GM12892 (cell line): ENCODE measurements at places on chromosomes 7 and 10.

DNA sequence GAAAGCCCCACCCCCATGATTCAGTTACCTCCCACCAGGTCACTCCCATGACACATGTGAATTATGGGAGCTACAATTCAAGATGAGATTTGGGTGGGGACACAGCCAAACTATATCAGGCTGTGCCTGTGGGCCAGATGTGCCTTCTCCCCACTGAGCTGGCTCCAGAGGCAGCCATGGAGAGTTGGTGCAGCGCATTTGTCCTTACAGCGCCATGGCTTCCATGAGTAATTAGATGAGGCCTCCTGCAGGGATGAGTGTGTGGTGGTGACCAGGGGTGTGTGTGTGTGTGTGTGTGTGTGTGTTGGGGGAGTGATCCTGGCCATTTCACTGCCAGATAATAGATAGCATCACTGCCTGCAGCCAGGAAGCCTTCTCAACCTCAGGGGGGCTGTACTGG is 94.6 kb downstream of the FANK1 start:
- DNase-seq, result no peak

DNA sequence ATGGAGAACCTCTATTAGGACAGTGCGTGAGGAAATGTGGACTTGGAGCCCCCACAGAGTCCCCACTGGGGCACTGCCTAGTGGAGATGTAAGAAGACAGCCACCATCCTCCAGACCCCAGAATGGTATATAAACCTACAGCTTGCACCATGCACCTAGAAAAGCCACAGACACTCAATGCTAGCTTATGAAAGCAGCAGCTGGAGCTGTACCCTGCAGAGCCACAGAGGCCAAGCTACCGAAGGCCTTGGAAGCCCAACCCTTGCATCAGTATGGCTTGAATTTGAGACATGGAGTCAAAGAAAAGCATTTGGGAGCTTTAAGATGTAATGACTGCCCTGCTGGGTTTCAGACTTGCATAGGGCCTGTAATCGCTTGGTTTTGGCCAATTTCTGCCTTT is 361.3 kb downstream of the ZNF248 start:
- no peak for DNase-seq

- DNase-seq, result peak; percentile 64
Observed at GRCh38 chr10:30434273-30435072, 489 bp downstream of the MAP3K8 start.

DNA sequence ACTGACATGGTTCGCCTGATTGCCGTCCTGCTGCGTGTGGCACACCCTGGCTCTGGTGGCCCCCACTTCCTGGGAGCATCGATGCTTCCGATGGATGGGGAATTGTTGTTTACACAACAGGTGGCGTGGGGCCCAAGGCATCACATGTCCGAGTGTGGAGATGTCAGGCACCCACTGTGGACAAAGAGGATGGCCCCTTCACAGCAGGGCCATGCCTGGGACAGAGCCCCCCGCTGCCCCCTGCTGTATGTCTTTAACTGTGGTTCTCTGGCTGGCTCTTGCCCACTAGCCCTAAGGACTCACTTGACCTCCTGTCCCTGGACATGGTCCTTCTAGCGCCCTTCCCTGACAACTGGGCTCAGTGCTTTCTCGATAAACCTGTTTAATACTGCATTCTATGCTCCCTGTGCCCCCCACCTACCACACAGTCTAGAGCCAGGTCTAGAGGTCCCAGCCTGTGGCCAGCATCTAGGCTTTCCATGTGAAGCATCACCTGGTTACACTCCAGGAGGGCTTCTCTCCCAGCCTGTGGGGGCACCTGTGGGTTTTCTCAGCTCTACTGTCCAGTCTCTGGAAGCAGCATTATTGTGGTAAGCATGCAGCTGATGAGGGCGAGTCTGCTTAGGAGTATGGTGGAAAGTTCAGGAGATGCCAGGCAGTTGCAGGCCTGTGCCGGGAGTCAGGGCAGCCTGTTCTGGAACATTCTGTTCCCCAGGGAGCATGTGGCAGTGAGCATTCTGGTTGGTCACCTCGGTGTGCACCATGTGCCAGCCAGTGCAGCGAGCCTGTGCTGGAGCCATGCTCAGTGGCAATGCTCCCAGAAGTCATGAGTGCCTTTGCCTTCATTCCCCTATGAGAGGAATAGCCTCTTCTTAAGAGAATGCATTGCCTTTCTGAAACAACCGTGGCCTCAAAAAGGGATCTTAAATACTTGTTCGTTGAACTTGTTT is 10.4 kb downstream of the ADCY1 start:
- DNase-seq, result no peak

- DNase-seq, result no peak
Observed at GRCh38 chr10:77686096-77686495, 48.5 kb upstream of the KCNMA1 start.

- no peak for DNase-seq
Observed at GRCh38 chr10:5485948-5486852, 13.2 kb downstream of the CALML5 start.

GRCh38 chr7:99975782-99976521 is at the start of gene AZGP1:
AZGP1 (minus strand) TSS chr7:99976031; CDS start chr7:99976020, 11 bp downstream.
- DNase-seq, result no peak

- no peak for DNase-seq
Observed at GRCh38 chr10:79396520-79396919, 48.9 kb downstream of the ZCCHC24 start.

DNA sequence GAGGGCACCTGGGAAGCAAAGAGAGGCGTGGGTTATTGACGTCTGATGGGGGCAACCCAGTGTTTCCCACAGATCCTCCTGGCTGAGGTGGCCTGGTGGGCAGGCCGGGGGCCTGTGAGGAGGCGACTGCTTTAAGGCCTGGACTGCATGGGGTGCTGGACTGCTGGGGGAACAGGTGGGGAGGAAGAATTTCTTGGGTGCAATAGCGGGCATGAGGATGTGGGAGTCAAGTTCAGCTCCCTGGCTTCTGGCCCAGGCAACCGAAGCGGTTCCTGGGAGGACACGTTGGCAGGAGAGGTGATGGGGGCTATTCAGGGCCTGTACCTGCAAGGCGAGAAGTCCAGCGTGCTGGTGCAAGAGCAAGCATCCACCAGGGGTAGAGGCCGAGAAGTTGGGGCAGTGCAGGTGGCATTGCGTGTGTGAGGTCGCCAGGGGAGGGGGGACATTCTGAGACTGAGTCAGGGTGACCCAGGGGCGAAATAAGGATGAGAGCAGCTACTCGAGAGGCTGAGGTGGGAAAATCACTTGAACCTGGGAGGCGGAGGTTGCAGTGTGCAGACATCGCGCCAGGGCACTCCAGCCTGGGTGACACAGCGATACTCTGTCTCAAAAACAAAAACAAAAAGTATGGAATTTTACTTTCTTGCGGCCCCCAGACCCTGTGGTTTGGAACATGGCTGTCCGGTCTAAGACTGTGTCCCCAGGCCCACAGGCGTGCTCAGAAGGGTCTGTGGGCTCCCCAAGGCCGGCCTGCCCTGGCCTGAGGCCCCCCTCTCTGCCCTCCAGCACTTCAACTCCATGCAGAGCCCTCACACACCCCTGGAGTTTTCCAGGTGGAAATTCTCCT is 53.6 kb upstream of the ELN start:
- DNase-seq, result no peak

GRCh38 chr10:31619531-31620061 is 300.6 kb downstream of the ZEB1 start:
- DNase-seq, result no peak

DNA sequence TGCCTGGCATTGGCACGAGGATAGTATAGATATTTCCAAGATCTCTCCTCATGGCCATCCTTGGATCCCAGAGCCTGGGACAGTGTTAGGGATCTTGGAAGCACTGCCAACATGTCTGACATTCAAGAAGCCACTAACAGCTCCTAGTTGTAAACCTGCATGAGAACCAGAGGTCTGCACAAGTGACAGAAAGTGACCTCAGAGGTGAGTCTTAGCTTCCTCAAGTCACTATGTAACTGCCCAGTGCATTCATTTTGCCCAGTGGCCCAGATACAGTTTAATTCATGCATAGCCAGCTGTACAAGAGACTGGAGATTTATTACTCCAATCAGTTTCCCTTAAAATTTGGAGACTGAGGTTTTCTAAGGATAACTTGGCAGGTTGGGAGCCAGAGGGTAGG is 16.7 kb downstream of the SUGCT start:
- no peak for DNase-seq

DNA sequence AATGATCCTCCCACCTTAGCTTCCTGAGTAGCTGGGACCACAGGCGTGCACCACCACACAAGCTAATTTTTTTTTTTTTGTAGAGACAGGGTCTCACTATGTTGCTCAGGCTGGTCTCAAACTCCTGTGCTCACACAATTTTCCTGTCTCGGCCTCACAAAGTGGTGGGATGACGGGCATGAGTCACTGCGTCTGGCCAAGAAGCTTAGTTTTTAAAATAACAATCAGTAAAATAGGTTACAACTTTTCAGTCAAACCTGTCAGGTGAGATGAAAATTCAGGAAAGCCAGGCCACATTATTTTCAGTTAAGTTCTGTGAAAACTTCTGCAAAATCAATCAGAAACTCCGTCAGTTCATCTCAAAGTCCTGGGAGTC is 55.4 kb downstream of the FAM241B start:
- DNase-seq, result no peak

DNA sequence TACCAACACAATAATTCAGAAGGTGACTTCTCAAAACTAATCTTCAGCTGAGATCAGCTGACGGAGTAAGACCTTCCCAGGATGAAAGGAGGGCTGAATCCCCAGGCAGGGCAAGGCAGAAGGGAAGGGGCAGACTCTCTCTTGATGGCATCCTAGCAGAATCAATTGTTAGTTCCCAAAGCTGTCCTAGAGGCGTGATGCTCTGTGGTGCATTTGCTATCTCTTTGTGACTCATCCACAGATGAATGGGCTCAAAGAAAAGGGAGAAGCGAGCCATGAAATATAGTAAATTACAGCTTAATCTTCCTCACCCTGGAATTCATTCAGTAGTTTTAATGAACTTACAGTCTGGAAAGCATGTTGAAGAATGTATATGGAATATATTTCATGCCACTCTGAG is 37.2 kb downstream of the PDE1C start:
- DNase-seq, result no peak

GRCh38 chr10:5545011-5545410 is 20.2 kb downstream of the CALML3 start:
- no peak for DNase-seq

DNA sequence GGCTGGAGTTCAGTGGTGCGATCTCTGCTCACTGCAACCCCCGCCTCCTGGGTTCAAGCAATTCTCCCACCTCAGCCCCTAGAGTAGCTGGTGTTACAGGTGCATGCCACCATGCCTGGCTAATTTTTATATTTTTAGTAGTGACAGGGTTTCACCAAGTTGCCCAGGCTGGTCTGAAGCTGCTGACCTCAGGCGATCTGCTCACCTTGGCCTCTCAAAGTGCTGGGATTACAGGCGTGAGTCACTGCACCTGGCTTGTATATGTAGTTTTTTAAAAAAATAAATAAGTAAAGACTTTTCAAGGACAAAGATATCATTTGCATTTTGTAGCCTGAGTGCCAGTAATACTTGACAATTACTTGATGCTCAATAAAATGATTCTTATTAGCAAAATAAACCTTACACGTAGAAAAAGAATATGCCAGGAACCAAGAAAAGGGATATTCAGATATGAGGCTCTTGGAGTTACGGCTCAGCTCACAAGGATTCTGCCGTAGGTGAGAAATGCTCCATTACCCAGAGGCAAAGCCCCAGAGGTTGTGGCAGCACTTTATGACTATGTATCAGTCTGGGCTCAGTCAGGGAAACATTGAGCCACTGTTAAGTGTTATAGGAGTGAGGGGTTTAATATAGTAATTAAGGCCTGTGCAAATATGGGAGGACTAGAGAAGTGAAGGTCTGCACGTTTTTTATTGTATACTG is 98.5 kb downstream of the TPST1 start:
- DNase-seq, result no peak

- DNase-seq, result no peak
Observed at GRCh38 chr10:122387572-122387971, 13.1 kb downstream of the PLEKHA1 start.
